Right lobe of liver (tissue), 6 donors: ENCODE measurements at places on chromosomes 16 and 17.

DNA sequence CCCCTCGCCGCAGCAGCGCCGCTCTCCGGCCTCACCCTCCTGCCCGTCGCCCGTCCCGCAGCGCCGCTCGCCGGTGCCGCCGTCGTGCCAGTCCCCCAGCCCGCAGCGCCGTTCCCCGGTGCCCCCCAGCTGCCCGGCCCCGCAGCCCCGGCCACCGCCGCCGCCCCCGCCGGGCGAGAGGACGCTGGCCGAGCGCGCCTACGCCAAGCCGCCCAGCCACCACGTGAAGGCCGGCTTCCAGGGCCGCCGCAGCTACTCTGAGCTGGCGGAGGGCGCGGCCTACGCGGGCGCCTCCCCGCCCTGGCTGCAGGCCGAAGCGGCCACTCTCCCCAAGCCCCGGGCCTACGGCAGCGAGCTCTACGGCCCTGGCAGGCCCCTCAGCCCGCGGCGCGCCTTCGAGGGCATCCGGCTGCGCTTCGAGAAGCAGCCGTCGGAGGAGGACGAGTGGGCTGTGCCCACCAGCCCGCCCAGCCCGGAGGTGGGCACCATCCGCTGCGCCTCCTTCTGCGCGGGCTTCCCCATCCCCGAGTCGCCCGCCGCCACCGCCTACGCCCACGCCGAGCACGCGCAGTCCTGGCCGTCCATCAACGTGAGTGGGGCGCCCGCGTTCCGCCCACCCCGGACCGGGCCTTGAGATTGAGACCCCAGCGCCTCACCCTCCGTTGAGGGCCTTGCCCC lies 15.0 kb downstream of the TBKBP1 start:
- DNase-seq = no peak

- no peak for DNase-seq
Observed at GRCh38 chr17:63425483-63425882, 20.6 kb downstream of the CYB561 start.

DNA sequence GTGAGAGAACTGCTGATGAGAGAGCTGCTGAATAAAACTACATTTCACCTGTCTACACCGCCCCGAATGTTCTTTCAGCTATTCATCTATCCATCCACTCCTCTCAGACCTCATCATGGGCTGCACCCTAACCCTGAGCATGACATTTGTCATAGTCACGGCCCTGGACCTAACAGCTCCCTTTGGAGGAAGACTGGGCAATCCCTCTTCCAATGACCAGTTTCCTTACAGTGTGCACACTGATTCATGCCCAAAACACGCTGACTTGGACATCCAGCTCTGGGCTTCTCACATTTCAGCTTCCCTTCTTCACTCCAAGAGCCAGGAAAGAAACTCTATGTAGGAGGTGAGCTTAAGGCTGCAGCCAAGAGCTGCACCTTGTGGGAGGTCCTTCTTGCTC lies 41.8 kb upstream of the ARL4D start:
- DNase-seq = no peak

DNA sequence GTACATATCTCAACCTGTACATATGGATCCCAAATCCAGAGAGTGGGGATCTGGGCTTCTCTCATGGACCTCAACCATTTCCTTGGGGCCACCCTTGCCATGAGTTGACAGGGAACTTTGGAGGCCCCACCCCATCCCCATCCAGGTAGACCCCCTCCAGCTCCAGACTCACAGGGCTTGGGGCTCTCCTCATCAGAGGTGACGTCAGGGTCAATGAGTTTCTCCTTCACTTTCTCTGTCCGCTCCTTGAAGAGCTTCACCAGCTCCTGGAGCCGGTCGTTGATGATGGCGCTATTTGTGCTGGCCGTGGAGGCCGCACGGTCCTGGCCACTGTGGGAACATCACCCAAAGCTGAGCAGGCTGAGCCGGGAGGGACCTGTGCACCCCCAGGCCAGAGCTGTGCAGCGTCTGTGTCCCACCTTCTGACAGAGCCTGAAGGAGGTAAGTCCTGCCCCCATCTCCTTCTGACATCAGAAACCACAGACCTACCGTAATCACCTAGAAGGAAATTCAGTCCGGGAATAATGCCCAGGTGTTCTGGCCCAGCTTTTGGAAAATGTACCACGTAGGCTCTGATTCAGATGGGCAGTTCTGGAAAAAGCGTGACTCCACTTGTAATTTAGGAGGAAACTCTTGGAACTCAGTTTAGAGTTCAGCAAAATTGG lies 50.6 kb downstream of the CNGB1 start:
- DNase-seq = no peak

- peak; percentile 74 for DNase-seq
Observed at GRCh38 chr16:87384162-87384874, 742 bp upstream of the FBXO31 start.

GRCh38 chr16:85421338-85422195 lies 191.6 kb upstream of the GSE1 start:
- peak; percentile 43 for DNase-seq

DNA sequence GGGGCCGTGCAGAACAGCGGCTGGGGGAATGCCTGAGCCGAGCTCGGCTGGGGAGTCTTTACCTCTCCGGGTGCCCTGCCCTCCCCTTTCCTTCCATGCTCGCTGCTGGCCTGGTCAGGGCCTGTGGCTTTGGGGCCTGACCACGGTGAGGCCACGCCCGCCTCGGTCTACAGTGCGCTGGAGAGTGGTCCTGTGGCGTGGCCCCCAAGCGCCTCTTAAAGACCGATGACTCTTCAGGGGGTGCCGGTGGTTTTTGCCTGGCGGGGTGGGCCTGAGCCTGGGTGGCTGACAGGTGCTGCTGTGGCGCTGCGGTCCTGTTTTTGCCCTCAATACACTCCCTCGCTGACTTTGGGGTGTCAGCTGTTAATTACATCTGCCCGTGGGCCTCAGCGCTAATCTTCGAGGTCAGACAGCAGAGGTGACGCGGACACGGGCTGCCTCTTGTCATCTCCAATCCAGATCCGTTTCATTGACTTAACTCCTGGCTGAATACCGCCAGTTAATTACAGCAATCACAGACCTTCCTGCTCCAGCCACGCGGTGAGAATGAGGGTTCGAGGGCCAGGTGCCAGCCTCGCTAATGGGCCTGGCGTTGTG lies 29.7 kb downstream of the GSE1 start:
- no peak for DNase-seq

DNA sequence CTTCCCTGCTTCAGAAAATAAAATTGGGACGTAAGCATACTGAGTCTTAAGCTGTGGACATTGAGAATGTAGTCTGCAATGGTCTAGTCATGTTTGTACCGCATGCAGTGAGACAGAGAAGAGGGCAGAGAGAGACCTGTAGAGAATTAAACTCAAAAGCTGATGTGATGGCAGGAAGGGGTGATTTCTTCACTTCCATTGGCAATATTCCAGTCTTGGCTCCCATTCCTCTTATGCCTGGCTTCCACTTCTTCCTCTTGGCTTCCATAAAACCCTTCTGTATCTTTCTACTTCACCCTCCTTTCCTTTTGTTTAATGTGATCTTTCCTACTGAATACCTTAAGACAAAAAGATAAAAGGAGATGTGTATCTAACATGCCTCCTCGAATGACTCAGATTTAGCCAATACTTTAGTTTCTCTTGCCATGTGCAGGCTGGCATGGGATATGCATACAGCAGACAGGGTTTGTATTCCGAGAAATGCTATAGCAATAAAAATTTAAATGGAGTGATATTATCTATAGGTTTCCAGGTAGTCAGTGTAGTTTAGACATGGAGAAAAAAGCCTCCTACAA lies 423.1 kb upstream of the DYNLRB2 start:
- DNase-seq = no peak

- DNase-seq = no peak
Observed at GRCh38 chr16:73040136-73040535, 7.8 kb downstream of the ZFHX3 start.

DNA sequence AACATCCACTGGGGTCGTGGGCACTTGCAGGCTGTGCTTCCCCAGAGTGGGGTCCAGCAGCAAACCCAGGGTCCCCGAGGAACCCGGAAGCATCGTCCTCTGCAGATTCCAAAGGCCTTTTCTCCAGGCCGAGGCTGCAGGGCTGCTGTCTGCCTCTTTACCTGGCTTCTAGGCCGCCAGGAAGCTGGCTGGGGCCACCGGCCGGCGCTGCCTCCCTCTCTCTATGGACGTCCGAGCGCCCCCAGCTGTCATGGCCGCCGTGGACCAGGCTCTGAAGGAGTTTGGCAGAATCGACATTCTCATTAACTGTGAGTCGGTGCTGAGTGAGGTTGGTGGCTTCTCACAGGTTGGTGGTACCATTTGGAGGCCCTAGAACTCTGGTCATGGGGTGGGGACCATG lies 5.6 kb downstream of the DECR2 start:
- DNase-seq = no peak

GRCh38 chr17:61410141-61411010 lies 10.7 kb downstream of the TBX2 start:
- DNase-seq = peak; percentile 88

- peak; percentile 77 for DNase-seq
Observed at GRCh38 chr16:14545346-14545884, 84.6 kb downstream of the PARN start.

DNA sequence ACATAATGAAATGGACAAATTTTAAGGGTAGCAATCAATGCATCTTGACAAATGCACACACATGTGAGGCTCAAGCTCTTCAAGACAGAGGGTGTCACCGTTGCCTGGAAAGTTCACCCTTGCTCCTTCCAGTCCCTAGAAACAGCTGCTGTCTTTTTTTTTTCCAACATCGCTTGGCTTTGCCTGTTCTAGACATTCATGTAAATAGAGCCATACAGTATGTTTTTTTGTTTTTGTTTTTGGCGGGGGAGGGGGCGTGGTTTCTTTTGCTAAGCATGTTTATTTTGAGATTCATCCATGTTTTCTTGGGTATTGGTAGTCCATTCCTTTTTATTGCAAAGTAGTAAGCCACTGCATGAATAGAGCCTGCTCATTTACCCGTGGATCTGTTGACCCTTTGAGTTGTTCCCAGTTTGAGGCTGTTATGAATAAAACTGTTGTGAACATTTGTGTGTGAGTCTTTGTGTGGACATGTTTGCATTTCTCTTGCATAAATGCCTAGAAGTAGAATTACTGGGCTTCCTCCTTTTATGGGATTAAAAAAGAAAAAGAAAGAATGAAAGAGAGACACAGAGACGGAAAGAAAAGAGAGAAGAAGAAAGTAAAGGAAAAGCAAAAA lies 78.4 kb downstream of the NT5M start:
- DNase-seq = no peak

- no peak for DNase-seq
Observed at GRCh38 chr16:20803561-20804214, 2.6 kb downstream of the ERI2 start.

- DNase-seq = no peak
Observed at GRCh38 chr17:68087851-68088250, 52.3 kb downstream of the KPNA2 start.

GRCh38 chr16:77111056-77111565 lies 79.9 kb upstream of the MON1B start:
- no peak for DNase-seq

DNA sequence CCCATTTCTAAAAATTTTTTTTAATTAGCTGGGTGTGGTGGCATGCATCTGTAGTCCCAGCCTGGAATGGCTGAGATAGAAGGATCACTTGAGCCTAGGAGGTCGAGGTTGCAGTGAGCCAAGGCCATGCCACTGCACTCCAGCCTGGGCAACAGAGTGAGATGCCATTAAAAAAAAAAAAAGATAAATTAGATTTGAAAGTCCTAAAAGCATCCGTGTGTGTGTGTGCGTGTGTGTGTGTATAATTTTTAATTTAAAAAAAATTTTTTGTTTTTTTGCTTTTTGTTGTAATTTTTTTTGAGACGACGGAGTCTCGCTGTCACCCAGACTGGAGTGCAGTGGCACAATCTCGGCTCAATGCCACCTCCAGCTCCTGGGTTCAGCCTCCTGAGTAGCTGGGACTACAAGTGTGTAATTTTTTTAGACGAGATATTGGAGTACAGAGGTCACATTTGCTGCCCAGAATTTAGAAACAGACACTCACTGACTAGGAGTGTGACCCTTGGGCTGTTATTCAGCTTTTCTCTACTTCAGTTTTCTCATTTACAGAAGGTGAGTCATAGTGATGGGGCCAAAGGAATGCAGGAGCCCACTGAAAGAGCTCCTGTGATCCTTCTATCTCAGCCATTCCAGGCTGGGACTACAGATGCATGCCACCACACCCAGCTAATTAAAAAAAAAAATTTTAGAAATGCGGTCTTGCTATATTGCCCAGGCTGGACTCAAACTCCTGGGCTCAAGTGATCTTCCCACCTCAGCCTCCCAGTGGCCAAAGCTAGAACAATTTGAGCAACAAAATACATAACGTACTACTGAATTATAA lies 25.5 kb upstream of the TBX4 start:
- no peak for DNase-seq

- DNase-seq = no peak
Observed at GRCh38 chr16:3959148-3959547, 78.6 kb upstream of the CREBBP start.

- DNase-seq = no peak
Observed at GRCh38 chr16:66926961-66927436, 1.7 kb upstream of the RRAD start.

DNA sequence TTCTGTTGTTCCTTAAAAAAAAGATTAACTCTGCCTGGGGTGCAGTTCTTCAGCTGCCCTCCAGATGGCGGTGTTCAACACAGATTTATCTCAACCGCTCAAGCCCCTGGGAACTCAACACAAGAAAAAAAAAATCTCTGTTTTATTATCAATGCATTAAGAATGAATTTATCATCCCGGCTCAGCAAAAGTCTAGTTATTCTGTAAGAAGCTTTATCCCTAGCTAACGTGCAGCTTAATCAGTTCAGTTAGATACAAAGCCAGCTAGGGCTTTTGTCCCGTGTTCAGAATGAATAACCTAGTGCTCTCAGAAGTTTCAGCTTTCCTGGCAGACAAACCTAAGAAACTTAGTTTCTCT lies 475.9 kb upstream of the CCL2 start:
- DNase-seq = no peak

DNA sequence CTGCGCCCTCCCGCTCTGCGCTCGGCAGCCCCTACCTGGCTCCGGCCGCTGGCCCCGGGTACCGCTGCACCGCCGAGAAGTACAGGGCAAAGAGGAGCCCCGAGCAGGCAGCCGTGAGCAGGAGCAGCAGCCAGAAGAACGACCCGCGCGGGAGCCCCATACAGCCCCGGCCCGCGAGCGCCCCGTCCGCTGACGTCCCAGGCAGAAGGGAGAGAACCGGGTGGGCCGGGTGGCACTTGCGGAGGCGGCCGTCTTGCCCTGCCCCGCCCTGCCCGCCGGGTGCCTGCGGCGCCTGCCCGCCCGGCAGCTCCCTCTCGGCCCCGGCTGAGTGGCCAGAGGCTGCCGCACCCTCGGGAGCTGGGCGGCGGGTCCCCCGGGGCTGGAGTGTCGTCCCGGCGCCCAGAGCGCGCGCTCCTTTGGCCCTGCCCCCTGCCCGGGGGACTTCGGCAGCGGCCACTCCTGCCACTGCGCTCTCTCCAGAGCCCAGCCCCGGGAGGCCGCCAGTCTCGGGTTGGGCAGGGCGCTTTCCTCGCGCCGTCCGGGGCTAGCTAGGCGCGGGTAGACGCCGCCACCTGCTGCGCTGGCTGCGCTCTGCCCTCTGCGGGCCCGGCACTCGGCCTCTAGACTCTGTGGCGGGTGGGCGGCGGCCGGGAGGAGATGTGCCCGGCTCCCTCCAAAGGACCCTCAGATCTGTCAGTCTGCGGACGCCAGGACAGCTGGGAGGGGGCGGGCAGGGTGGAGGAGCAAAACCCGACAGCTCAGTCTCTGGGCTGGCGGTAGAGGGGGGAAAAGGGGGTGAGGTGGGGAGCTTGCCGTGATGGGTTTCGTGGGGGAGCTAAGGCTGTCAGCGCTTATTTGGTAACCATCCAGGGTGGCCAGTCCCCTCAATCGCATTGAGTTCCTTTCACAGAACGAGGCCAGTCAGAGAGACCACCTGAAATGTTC lies at the start of gene ST6GALNAC2:
Gene ST6GALNAC2, minus strand, starts transcription at position 212 of the 945 bp plus-strand sequence. Its CDS starts 52 bp downstream, at position 160.
- peak; percentile 87 for DNase-seq
